ENCODE measurements at places on chromosomes 16 and 17.

GRCh38 chr16:52500963-52501362, 46.0 kb downstream of the TOX3 start:
- no peak for DNase-seq

- DNase-seq = no peak
Observed at GRCh38 chr16:54882556-54882955, 48.1 kb upstream of the IRX5 start.

DNA sequence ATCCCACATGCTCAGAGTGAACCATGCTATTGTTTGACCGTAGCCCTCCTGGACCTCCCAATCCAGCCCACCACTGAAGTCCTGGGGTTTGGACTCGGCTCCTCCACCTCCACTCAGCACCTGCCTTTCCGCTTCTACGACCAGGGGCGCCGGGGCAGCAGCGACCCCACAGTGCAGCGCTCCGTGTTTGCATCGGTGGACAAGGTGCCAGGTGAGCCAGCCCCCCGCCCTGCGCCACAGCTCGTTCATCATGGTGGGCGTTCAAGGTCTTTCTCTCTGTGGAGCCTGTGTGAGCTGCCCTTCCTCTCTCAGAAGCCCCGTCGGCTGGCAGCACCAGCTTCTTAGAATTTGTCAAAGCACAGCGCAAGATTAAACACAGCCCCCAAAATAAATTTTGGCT, 130.1 kb downstream of the SOCS1 start:
- no peak for DNase-seq

- DNase-seq = no peak
Observed at GRCh38 chr17:15907290-15907689, 37.6 kb upstream of the ADORA2B start.

GRCh38 chr16:79897453-79898146, 297.1 kb upstream of the MAF start:
- no peak for DNase-seq

GRCh38 chr17:2690165-2691068, 21.1 kb downstream of the CLUH start:
- DNase-seq = no peak

GRCh38 chr17:69103557-69104233, 38.0 kb downstream of the ABCA6 start:
- DNase-seq = no peak

- no peak for DNase-seq
Observed at GRCh38 chr17:27315322-27315721, 21.4 kb downstream of the WSB1 start.

- no peak for DNase-seq
Observed at GRCh38 chr17:68498479-68499326, 13.5 kb upstream of the PRKAR1A start.

DNA sequence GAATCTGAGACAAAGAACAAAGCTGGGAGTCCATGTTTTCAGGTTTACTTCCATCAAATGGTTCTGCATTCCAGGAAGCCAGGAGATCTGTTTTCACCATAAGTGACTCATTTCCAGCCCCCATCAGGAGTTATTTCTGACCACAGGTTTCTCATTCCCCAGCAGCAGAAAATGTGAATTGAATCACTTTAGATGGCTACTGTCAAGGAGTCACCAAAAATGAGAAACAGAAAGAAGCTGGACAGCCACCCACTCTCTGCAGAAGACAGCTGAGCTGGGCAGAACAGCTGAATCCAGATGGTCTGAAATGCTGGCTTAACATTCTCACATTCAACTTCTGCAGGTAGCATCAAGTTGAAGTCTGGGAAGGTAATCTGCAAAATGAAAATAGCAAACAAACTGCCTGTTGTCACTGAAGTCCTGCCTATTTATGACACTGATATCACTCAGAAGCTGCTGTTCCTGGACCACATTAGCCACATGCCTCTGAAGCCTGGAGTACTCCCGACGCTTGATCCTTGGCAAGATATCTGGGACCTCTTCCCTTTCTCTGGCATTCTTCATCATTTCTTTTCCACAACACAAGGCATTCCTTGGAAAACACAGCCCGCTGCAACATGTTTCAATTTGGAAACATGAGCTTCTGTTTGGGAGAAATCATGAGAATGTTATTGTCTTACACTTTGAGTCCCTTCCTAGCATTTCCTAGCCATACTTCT, 15.3 kb downstream of the CCL11 start:
- DNase-seq = no peak

DNA sequence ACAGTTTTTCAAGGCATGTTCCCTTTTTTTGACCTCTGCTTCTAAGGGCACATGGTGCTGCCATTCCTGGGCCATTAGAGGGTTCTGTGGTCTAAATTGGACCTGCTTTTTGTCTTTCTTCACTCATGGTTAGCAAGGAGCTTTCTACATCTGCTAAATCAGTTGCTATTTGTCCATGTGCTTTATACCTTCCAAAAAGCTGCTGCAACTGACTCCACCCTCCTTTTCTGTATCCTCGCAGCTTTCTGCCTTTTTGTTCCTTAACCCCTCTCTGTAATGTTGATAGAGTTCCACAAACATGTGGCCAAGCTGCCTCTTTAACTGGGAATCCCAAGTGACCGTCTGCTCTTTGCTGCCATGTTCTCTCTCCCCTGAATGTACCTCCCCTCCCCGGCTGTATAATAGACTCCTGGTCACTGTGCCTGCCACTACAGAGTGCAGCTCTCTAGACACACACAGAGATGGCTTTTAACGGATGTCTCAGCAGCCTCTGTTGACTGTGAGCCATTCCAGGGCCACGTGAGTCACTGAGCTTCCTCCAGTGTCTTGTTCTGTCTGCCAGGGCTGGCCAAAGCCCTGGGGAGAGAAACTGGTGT, 57.4 kb upstream of the TEKT3 start:
- DNase-seq = no peak

- no peak for DNase-seq
Observed at GRCh38 chr16:11367483-11367906, 22.2 kb downstream of the RMI2 start.
